Hepatocyte (in vitro differentiated cells): ENCODE measurements at places on chromosomes 1 and 21.

DNA sequence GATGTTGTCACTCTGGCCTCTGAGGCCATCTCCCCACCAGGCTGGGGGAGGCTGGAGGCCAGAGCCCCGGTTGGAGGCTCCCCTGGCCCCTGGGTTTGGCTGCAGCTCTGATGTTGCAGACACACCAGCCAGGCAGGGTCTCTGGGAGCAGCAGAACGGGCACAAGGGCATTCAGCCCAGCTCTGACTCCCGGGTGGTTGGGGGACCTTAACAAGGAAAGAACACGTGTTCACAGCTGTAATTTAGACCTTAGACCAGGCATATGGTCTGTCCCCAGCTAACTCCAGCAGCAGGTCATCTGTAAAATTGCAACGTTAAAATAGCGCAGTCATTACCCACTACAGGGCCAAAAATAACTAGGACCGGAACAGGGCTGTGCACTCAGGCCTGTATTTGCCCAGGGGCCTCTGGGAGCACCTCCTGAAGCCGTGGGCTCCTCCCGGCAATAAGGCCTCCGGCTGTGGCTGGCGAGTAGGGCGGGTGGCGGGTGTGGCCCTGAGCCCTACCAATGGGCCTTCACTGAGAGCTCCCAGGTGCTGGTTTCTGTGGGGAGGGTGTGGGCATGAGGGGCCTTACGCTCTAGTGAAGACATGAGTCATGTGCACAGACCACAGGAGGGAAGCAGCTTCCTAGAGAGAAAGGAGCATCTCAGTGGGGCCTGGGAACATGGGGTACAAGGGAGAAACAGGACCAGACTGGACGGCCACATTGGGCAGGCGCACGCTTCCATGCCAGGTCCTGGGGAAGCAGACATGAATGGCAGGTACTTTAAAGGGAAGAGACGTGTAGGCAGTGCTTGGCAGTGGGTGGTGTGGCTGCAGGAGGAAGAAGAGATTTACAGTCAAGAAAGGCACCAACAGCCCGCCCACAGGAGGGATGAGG, 6.1 kb downstream of the LDLRAP1 start:
- H3K27ac ChIP-seq, result peak overlapping the region; percentile 74
- no peaks in the 10 kb centered on the region for H3K27me3 ChIP-seq
- H3K4me3 ChIP-seq, result no peak overlapping the region
- DNase-seq, result peak; percentile 74
- no peaks in the 10 kb centered on the region for H3K36me3 ChIP-seq
- peaks cover 18% of the 10 kb centered on the region for H3K4me1 ChIP-seq

GRCh38 chr1:3803905-3804626, 7.8 kb upstream of the LRRC47 start:
- DNase-seq, result no peak
- no peaks in the 10 kb centered on the region for H3K4me1 ChIP-seq
- no peak overlapping the region for H3K27ac ChIP-seq
- no peak overlapping the region for H3K4me3 ChIP-seq
- H3K27me3 ChIP-seq, result no peaks in the 10 kb centered on the region

DNA sequence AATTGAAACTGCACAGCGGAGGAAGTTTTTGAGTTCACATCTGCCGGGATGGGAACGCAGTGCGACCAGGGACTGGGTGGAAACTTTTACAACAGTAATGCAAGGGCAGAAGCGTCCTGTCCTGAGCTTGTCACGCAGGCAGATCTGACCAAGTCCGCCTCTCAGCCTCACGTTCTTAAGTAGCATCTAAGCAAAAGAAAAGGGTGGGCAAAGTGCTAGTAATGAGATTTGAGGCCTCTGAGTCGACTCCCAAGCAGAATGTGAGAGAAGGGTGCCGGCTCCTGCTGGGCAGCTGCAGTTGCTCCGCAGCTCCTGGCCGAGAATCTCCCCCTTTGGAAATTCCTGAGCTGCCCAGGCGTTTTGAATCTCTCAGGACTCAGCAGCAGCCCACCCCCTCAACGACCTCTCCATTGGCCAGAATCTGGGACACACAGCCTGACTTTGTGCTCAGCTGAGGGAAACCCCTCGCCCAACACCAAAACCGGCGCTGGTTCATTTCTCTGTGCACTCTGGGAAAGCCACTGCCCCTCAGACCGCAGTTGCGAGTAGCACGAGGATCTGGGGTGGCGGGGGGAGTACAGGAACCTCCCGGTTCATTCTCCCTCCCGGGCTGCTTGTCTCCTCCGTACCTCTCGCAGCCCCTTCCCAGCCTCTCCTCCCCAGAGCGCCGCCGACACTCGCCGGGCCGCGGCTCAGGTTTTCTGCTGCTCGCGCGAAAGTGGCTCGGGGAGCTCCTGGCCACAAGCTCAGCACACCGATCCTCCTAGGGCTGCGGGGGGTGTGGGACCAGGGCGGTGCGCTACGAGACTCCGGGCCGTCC, 913 bp upstream of the S1PR1 start:
- peaks cover 19% of the 10 kb centered on the region for H3K27me3 ChIP-seq
- H3K27ac ChIP-seq, result peak overlapping the region; percentile 44
- no peaks in the 10 kb centered on the region for H3K36me3 ChIP-seq
- H3K4me3 ChIP-seq, result peak overlapping the region; percentile 81

DNA sequence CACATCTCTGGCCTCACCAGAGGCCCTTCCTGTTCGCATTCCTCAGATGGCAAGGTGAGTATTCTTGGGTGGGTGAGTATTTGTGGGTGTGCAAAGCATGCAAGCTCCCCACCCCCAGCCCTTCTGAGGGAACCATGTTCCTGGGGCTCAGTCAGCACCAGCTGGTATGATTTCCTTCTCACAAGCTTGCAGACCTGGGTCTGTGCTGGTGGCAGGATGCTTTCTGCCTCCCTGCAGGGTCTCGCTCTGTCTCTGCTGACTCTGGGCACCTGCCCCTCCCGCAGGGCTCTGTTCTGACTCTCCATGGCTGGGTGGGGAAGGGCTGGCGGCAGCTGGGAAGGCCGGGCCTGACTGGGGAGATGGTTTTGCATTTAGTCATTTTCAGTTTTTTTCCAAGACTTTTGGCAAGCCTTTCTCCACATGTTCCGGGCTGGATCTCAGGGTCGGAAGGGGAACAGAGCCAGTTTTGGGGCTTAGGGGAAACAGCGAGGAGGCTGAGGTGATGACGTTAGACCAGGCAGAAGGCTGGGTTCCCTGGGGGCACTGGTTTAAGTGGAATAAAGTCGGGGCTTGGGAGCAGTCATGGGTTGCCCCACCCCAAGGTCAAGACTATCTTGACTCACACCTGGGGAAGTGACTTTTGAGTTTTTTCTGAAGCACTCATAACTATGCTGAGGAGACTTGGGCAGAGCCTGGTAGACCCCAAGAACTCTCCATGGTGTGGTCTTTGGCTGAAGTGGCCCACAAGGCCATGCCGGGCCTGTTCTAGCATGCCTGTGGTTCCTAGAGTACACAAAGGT, 6.2 kb downstream of the RASSF5 start:
- no peaks in the 10 kb centered on the region for H3K36me3 ChIP-seq
- peaks cover 11% of the 10 kb centered on the region for H3K27me3 ChIP-seq
- H3K4me3 ChIP-seq, result no peak overlapping the region
- no peak overlapping the region for H3K27ac ChIP-seq
- peaks cover 4% of the 10 kb centered on the region for H3K4me1 ChIP-seq

GRCh38 chr21:42959728-42960127, 14.6 kb upstream of the PKNOX1 start:
- H3K27me3 ChIP-seq, result no peaks in the 10 kb centered on the region
- H3K4me1 ChIP-seq, result peaks cover 14% of the 10 kb centered on the region
- no peaks in the 10 kb centered on the region for H3K36me3 ChIP-seq

DNA sequence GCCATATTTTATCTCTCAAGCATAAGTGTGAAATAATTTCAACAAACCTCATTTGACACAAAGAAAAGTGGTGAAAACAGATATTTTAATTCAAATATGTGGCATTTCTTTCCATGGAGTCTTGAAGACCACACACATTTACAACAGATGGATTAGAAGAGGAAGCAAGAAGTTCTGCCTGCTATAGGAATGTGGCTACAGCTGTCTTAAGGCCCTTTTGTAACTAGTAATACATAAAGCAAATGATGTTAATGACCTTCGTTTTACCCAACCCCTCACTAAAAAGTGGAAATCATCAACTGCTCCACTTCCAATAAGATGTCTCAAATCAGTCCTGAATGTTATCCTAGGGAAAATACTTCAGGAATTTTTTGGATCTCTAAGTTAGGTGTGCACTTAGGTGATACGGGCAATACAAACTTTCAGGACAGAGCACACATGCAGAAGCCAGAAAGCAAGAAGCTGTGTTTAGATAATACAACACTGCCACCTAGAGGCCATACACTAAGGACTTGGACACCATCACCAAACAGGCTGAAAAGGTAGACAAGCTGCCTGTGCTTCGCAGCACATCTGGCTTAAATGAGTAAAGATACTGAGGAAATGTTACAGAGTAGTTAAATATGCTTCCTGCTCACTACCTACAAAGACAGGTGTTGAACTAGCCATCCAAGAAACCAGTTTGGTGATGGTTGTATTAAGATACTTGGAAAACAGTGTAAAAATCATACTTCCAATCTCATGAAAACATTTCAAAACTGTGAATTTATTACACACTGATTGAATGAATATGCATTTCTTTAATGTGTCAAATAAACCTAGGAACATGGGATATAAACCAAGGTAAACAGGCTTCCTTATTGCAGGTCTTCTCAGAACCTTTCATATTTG, 24.4 kb downstream of the RRAGC start:
- H3K4me1 ChIP-seq, result no peaks in the 10 kb centered on the region
- H3K27me3 ChIP-seq, result peaks cover 4% of the 10 kb centered on the region
- no peak overlapping the region for H3K27ac ChIP-seq
- peak; percentile 90 for DNase-seq
- no peak overlapping the region for H3K4me3 ChIP-seq

GRCh38 chr1:39901714-39902459, at the start of gene MYCL:
Gene MYCL, minus strand, starts transcription at chr1:39901917. Its CDS starts 483 bp downstream, at chr1:39901434.
- no peaks in the 10 kb centered on the region for H3K36me3 ChIP-seq
- H3K27me3 ChIP-seq, result peaks cover 20% of the 10 kb centered on the region
- peaks cover 5% of the 10 kb centered on the region for H3K4me1 ChIP-seq
- peak within 1 kb of the TSS; percentile 42 for H3K27ac ChIP-seq
- H3K4me3 ChIP-seq, result peak within 1 kb of the TSS; percentile 62
- peak; percentile 92 for DNase-seq

DNA sequence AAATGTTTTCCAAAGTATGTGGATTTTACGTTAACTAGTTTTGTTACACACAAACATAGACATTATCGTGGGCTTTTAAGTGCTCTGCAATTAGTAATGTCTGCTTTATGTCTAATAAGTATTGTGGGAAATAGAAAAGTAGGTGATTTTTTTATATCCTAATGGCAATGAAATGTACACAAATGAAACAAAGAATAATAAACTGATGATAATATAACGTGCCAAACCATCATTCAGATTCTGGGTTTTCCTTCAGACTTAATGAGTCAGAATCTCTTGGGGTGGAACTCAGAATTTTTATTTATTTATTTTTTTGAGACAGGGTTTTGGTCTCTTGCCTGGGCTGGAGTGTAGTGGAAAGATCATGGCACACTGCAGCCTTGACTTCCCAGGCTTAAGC, 2.0 kb downstream of the TMEM183A start:
- peaks cover 8% of the 10 kb centered on the region for H3K36me3 ChIP-seq
- H3K4me1 ChIP-seq, result peaks cover 11% of the 10 kb centered on the region
- H3K4me3 ChIP-seq, result no peak overlapping the region
- DNase-seq, result no peak
- no peak overlapping the region for H3K27ac ChIP-seq

DNA sequence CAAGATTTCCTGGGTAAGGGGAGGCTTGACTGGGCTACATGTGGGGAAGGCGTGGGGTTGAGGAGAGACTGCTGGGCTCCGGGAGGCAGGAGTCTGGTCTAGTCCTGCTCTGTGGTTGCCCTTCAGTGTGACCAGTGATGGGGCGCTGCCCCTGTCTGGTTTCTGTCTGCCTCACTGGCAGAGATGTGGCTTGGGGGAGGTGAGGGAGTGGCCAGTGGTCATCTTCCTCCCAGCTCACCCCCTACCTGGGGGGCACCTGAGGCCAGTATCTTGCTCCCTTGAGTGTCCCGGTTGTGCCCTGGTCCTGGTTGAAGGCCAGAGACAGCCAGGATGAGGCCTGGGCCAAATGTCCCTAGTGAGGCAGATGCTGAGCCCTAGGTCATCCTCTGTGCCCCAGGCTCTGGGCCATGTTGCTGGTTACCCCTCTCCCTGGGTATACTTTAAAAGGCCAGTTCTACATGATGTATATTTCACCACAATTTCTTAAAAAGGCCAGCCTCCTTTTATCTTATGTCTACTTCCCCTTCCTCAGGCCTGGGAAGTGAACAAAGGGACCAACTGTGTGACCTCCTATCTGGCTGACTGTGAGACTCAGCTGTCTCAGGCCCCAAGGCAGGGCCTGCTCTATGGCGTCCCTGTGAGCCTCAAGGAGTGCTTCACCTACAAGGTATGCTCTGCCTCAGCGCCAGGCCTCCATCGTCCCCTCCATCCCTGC, 10.5 kb downstream of the FAAH start:
- no peaks in the 10 kb centered on the region for H3K36me3 ChIP-seq
- no peak for DNase-seq
- H3K27ac ChIP-seq, result no peak overlapping the region
